ENCODE measurements at places on chromosomes 2 and 18. TPM values are rescaled to one million over a fixed set of nuclear protein-coding genes. Genes with fewer than 3 reads are reported as not detected.

The NOL4 gene
- not detected for total RNA-seq

The GLI2 gene
- 16.8 TPM for total RNA-seq

The PECR gene
- total RNA-seq, result 15.3 TPM

The MAL gene
- 0.26 TPM for total RNA-seq

The CFAP65 gene
- total RNA-seq, result 0.17 TPM

The EEF1B2 gene
- total RNA-seq, result 1,254 TPM

The CYS1 gene
- 1.7 TPM for total RNA-seq

The TSN gene
- total RNA-seq, result 56.6 TPM

The SMC6 gene
- total RNA-seq, result 28.2 TPM

The HYCC2 gene
- 3.1 TPM for total RNA-seq

The CRYGC gene
- not detected for total RNA-seq

The G6PC2 gene
- total RNA-seq, result not detected

The ARHGAP25 gene
- total RNA-seq, result 0.22 TPM

The C2orf66 gene
- total RNA-seq, result 0.08 TPM

The MTCL1 gene
- total RNA-seq, result 55.3 TPM

The NEU2 gene
- total RNA-seq, result not detected

The GALM gene
- 13.5 TPM for total RNA-seq

The ANKRD36 gene
- 6.0 TPM for total RNA-seq

The DCDC2C gene
- total RNA-seq, result 0.15 TPM

The ERFE gene
- 7.6 TPM for total RNA-seq

The LIMS4 gene
- total RNA-seq, result 0.60 TPM

The CIB4 gene
- total RNA-seq, result not detected

The TXNDC2 gene
- 0.06 TPM for total RNA-seq

The RAX gene
- total RNA-seq, result not detected

The NCK2 gene
- total RNA-seq, result 21.0 TPM

The DBI gene
- total RNA-seq, result 389 TPM

The MPP4 gene
- 0.24 TPM for total RNA-seq

The SMYD5 gene
- total RNA-seq, result 56.8 TPM

The NYAP2 gene
- not detected for total RNA-seq

The DYNAP gene
- not detected for total RNA-seq

The CFAP53 gene
- total RNA-seq, result 0.22 TPM

The UGT1A4 gene
- not detected for total RNA-seq

The C2orf72 gene
- total RNA-seq, result 7.5 TPM

The CDH19 gene
- 0.72 TPM for total RNA-seq

The ZNF396 gene
- 0.89 TPM for total RNA-seq

The RFTN2 gene
- not detected for total RNA-seq

The MITD1 gene
- total RNA-seq, result 22.0 TPM

The SH3RF3 gene
- 0.68 TPM for total RNA-seq

The CFC1 gene
- 0.11 TPM for total RNA-seq

The BOK gene
- 28.3 TPM for total RNA-seq

The COBLL1 gene
- 5.6 TPM for total RNA-seq

The ACTR3 gene
- total RNA-seq, result 234 TPM

The FABP1 gene
- total RNA-seq, result not detected

The EML6 gene
- 1.5 TPM for total RNA-seq

The CWC22 gene
- 17.0 TPM for total RNA-seq

The EXOC6B gene
- total RNA-seq, result 8.3 TPM

The IL18R1 gene
- 1.0 TPM for total RNA-seq

The KCTD1 gene
- 35.8 TPM for total RNA-seq

The KLF11 gene
- total RNA-seq, result 3.6 TPM

The POMC gene
- total RNA-seq, result 0.06 TPM

The CRYGD gene
- total RNA-seq, result not detected

The ZNF385B gene
- total RNA-seq, result 0.10 TPM

The TAF1B gene
- 22.7 TPM for total RNA-seq

The SOX11 gene
- total RNA-seq, result not detected

The FN1 gene
- 179 TPM for total RNA-seq

The SUPT7L gene
- 32.8 TPM for total RNA-seq
